ENCODE measurements at places on chromosomes 1 and 21. TPM values are rescaled to one million over a fixed set of nuclear protein-coding genes. Genes with fewer than 3 reads are reported as not detected.

Gene FCRLA
- not detected for total RNA-seq

DNA sequence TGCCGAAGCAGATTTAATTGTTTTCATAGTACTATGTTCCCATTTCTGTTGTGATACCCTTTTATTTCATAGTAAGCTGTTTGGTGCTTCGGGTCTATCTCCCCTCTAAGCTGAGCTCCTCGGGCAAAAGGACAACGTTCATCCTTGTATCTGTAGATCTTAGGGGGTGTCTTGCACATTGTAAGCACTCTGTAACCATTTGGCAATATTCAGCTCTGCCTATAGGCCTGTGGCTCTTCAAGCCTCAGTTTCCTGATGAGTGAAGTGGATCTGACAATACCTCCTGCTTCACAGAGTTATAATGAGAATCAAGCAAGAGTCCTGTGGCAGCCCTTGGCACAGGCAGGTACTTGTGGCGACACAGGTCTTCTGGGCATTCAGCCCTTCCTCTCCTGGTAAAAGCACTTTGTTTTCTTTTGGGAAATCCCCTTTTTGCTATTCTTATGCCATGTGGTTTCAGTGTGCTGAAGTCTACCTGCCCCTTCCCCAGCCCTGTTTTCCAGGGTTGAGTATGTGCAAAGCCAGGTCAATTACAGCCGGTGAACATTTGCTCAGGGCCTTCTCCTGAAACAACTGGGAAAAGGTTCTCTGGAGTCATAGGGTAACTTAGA is 8.5 kb upstream of the EXO1 start:
- no peak for DNase-seq

DNA sequence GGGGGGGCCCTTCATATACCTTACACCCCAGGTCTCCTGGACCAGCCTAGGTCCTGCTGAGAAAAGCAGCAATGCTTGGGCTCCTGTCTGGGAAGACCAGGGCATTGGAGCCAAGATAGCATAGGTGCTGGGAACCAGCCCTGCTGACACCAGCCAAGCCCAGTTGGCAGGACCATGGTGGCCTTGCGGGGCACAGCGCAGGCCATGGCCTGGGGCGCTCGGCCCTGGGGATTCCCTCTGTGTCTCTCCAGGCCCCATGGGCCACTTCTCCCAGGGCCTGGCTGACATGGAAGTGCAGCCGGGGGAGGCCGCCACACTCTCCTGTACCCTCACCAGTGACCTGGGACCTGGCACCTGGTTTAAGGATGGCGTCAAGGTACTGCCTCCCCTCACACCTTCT is 23.3 kb downstream of the IGFN1 start:
- DNase-seq: no peak

DNA sequence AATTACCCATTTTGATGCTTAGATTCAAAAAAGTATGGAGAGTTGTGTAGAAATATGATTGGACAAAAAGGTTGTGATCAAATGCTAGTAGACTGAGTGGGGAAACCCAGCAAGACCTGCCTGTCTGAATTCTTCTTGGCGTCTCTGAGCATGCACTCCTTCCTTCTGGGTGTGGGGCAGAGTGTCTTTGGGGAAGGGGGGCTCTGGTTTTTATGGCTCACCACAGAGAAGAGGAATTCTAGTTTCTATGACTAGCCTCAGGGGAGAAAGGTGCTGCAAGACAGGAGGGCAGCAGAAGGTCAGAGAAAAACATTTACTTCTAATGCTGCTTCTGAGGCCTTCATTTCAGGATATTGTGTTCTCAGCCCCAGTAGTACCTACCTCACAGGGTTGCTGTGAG is 33.9 kb upstream of the PIGC start:
- no peak for DNase-seq

- no peak for DNase-seq
These were observed 207.6 kb downstream of the ROR1 start for GRCh38 chr1:63981408-63981773.

- no peak for DNase-seq
These were observed 3.6 kb downstream of the FAM89A start for GRCh38 chr1:231036416-231036815.

- peak; percentile 77 for DNase-seq
These were observed 1.6 kb upstream of the KCND3 start for GRCh38 chr1:111990878-111991718.

Measured in dorsolateral prefrontal cortex (tissue), 122 donors.